ENCODE measurements at places on chromosomes 7 and 10.

GRCh38 chr7:29811586-29811985 is 5.3 kb downstream of the WIPF3 start:
- DNase-seq, result no peak

DNA sequence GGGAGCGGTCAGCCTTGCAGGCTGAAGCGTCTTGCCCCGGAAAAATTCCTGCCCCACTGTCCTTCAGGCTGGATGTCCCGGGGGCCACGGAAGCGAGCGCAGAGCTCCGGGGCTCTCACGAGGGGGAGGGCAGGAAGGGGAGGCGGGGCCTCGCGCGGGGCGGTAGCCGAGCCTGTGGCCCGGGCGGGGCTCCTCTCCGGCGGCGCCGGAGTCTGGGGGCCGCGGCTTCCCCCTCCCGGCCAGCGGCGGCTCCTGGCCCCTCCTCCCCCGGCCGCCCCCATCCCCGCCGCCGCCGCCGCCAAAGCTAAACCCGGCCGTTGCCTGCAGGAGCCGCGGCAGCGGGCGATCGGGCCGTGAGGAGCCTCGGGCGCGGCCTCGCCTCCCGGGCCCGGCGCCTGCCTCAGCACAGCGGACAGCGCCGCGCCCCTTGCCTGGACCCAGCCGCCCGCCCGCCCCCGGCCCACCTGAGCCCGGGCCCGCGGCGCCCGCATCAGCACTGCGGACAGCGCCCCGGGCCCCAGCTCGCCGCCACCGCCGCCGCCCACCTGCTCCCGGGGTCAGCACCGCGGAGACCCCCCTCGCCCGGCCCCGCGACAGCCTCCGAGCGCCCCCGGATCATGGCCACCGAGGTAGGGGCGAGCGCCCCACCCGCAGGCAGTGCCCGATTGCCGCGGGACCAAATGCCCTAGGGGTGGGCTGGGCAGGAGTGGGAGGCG is at the start of gene GOLGA7B:
GOLGA7B (plus strand) TSS at position 157 of the 716 bp plus-strand sequence; CDS start at position 618, 461 bp downstream.
- DNase-seq, result no peak

GRCh38 chr10:43042503-43043341 is 34.1 kb upstream of the RET start:
- DNase-seq, result no peak

- no peak for DNase-seq
These were observed 550.8 kb downstream of the IPMK start for GRCh38 chr10:57716884-57717283.

GRCh38 chr7:66929165-66929564 is 8.1 kb downstream of the TMEM248 start:
- DNase-seq, result no peak

DNA sequence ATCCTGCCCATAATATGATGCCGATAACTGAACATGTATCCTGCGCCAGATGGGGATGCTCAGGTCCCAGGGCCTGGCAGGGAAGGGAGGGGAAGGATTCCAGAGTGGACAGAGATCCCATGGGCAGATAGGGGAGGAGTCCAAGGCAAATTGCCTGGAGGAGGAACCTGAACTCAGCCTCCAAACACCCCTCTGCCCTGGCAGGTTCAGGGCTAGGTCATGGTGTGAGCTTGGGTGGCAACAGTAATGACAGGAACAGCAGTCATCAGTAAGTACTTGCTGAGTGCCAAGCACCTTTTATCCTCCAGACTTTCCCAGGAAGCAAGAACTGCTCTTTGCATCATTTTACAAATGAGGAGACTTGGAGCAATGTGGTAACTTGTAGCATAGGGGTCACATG is 3.8 kb upstream of the PALD1 start:
- no peak for DNase-seq

DNA sequence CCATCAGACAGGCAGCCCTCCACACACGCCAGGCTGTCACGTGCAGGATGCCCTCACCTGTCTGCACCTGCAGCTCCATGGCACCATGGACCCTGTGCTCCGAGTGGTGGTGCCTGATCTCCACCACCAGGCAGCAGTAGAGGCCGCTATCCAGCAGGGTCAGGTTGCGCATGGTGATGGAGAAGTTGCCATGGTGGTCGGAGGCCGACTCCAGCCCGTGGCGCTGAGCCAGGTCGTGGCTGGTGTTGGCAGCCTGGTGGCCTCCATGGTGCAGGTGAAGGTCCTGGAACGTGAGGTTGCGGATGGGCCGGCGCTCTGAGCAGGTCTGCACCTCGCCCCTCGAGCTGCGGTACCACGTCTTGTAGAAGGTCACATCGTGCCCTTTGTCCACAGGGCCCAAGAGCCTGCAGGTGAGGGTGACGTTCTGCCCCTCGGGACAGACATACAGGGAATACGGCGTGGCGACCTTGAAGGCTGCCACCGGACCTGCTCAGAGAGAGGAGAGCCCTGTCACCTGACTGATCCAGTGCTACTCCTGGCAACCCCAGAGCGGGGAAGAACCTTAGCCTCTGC is 11.7 kb downstream of the VSIR start:
- DNase-seq, result no peak

- DNase-seq, result no peak
These were observed 385.4 kb upstream of the ANKRD30A start for GRCh38 chr10:36739884-36740445.

- DNase-seq, result no peak
These were observed 334.1 kb upstream of the TPK1 start for GRCh38 chr7:145169908-145170307.

DNA sequence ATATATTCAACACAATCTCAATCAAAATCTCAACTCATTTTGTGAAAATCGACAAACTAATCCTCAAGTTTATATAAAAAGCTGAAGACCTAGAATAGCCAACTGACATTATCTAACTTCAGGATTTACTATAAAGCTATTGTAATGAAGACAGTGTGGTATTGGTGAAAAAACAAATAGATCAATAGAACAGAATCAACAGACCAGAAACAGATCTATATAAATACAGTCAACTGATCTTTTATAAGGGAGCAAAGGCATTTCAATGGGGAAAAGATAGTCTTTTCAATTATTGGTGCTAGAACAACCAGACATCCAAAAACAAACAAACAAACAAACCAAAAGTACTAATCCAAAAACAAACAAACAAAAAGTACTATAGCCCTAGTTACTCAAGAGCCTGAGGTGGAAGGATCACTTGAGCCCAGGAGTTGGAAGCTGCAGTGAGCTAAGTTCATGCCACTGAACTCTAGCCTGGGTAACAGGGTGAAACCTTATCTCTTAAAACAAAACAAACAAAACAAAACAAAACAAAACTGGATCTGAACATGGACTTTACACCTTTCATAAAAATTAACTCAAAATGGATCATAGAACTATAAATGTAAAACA is 26.6 kb upstream of the AKR1D1 start:
- DNase-seq, result no peak

DNA sequence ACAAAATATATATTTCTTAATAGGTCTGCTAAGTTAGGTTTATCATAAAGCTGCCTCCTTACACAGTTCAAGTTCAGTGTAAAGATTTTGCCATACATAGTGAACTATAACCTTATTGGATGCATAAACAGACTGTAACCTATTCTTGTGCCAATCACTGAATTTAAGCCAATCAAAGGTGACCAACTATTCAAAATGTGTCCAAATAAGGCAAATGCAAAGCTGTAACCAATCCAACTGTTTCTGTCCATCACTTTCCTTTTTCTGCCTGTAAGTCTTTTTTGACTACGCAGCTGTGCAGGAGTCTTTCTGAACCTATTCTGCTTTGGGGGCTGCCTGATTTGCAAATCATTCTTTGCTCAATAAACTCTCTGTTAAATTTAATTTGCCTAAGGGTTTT is 11.6 kb upstream of the DNMBP start:
- DNase-seq, result no peak

DNA sequence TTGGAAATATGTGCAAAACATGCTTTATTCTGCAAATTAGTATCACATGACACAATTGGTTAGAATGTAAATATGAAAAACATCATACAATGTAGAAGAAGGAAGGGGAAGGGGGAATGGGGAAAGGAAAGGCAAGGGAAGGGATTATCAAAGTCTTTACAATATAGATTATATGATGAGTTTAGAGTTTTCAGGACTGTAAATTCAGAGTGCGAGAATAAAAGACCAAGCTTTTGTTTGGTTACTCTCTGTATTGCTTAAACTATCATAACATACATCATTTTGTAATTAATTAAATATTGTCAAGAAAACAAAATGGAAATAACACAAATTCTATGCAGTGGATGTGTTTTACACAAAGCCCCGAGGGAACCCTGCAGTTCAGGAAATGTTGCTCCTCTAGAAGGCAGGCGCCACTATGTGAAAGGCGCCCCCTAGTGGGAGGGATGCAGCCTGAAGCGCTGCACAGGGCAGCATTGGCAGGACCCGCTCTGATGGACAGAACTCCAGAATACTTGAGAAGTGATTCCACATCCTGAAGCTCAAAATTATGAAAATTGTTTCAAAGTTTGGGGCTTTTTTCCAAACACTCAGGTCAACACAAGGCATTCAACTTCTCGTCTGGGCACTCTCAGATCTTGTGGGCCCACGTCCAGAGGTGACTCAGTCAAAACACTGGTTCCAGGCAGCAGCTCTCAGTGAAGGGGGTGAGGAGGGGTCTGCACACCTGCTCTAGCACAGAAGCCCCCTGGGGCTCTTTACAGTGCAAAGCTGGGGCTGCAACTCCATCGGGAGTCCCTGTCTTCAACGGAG is 31.6 kb upstream of the TMEM254 start:
- peak; percentile 39 for DNase-seq

GRCh38 chr7:91327346-91327745 is 63.1 kb downstream of the FZD1 start:
- no peak for DNase-seq

GRCh38 chr10:62268399-62269114 is at the start of gene RTKN2:
Gene RTKN2 (minus strand): TSS chr10:62268844. CDS start chr10:62268610, 234 bp downstream.
- DNase-seq, result peak; percentile 31

DNA sequence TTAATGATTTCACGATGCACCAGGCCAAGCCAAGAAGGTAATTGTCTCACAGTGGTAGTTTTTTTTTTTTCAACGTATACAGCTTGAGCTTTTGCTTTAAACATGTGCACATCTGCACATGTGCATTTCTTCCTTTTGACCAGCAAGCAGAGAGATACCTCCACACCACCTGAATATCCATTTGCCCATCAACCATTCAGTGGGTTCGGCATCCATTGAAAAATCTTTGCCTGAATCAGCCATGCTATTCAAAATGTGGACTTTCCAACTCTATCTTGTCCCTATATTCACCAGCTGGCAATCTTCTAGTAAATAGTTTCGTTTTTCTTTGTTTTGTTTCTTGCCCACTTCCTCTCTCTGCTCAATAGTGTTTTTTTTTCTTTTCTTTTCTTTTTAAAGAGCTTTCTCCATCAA is 7.7 kb upstream of the TRA2A start:
- DNase-seq, result no peak

GRCh38 chr10:76626386-76626785 is 1011.2 kb downstream of the KCNMA1 start:
- DNase-seq, result no peak

DNA sequence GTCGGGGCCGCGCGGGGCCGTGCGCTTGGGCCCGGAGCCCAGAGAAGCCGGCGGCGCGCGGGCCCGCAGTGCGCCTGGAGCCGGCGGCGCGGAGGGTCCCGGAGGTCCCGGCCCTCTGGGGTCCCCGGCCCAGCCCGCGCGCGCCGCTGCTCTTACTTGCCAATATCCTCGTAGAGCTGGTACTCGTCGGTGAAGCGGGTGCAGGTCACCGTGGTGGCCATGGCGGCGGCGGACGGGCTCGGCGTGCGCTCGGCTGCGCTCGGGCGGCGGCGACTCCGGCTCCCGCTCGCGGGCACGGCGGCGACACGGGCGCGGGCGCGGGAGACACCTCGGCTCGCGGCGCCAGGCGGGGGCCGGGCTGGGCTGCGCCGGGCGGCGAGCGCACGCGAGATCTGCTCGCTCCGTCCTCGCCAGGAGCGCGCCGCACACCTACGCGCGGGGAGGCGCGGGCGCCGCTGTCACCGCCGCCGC is at the start of gene CAMK2B:
CAMK2B (minus strand) TSS at position 394 of the 471 bp plus-strand sequence; CDS start at position 221, 173 bp downstream.
- DNase-seq, result no peak

DNA sequence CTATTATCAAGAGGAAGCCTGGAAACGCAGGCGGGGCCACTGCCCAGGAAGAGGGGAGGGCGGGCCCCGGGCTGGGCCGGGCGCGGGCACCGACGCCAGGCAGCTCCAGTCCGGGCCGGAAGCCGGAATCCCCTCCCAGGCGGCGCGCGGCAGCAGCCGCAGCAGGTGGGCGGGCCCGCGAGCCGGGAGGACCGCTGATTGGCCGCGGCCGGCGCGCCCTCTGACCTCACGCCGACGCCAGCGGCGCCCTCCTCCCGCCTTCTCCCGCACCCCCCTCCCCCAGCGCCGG is 438 bp downstream of the BCL7B start:
- DNase-seq, result peak; percentile 88

DNA sequence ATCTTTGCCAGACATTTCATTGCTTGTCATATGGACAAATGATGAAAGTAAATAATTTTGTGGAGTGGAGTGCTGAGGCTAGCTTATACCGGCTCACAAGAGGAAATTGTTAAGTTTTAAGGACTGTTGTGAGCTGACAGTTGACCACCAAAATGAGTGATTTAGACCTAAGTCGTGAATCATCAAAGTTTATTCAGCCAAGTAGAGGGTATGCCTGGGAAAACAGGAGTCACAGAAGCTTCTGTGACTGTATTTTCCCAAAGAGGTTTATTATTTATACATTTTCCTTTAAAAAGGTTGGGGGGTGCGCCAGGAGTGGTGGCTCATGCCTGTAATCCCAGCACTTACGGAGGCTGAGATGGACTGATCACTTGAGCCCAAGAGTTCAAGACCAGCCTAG is 21.8 kb downstream of the MRPS24 start:
- DNase-seq, result no peak
